Germinal center (tissue), 1 donor: ENCODE measurements at places on chromosomes 7 and 10.
A peak's percentile ranks its signal among the peaks of the same experiment; 100 is the strongest.

- no peak for DNase-seq
Observed at GRCh38 chr7:140581411-140581810, 59.2 kb downstream of the DENND2A start.

DNA sequence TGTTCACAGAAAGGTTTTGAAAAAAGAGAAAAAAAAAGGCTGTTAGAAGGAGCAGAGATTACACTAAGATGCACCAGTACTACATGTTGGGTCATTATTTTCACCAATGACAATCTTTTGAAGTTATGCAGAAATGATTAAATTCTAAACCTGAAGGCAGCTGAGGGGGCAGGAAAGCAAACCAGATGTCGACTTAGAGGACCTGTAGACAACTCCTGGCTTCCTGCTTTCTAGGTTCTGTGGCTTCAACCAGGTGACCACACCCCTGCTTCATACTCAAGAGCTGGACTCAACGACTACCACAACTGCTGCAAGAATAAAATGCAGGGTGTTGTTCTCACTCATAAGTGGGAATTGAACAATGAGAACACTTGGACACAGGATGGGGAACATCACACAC is 30.0 kb downstream of the MYOF start:
- DNase-seq, result no peak

- no peak for DNase-seq
Observed at GRCh38 chr7:135178364-135178763, 7.9 kb upstream of the CYREN start.

DNA sequence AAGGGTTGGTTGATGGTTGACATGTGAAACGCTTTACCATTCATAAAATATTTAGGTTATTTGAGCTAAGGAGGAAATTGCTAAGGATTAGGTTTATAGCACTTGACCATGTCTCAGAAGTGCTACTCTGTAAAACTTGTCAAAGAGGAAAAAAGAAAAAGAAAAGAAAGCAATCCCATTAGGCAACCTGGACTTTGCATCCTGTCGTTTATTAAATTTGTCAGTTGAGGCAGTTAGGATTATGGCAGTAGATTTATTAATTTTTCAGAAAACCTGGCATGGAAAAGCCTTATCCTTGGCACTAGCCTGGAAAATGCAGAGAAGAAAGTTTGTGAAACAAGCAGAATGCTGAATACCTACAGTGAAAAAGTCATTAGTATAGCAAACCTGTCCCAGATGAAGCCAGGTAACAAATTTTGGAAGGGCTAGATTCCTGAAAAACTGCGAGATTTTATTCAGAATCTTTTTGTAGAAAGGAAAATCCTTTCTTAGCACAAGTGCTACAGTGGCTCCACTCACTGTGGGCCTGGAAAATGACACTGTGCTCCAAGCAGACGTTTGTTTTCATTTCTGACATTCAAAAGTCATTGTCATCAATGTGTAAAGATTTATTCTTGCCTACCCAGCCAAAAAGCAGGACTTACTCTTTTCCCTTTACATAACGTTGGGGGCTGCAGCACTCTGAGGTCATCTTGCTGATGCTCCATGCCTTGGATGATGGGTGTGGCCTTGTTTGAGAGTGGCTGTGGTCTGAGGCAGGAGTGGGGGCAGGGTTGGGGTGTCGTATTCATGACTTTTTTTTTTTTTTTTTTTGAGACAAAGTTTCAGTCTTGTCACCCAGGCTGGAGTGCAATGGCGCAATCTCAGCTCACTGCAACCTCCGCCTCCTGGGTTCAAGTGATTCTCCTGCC is 664.9 kb downstream of the SUGCT start:
- no peak for DNase-seq

- DNase-seq, result no peak
Observed at GRCh38 chr7:118055647-118056046, 128.3 kb upstream of the LSM8 start.

DNA sequence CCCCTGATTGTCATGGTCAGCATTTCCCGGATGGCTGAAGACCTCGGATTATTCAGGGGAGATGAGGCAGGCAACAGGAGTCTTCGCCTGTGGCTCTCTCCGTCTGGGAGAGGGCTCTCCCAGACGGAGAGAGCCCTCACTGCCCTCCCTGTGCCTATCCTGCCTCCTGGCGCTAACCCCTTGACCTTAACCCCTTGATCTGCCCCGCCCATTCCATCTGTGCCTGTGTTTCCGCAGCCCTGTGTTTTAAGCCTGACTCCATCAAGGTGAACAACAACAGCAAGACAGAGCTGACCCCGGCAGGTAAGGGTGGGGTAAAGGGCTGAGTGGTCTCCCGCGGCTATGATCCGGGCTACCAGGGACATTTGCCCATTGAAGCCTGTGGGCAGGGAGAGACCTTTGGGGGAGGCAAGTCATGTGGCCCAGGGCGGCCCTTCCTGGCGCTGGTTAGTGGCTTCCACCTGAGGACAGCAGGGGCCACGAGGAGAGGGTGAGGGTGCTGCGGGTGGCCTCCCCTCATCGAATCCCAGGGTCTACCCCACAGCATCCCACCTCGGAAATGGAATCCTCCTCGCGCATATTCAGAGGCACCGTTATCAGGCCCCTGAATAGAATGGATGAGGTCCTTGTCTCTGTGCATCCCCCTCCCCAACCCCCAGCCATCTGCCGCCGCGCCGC is 4.2 kb upstream of the MUC12 start:
- no peak for DNase-seq

DNA sequence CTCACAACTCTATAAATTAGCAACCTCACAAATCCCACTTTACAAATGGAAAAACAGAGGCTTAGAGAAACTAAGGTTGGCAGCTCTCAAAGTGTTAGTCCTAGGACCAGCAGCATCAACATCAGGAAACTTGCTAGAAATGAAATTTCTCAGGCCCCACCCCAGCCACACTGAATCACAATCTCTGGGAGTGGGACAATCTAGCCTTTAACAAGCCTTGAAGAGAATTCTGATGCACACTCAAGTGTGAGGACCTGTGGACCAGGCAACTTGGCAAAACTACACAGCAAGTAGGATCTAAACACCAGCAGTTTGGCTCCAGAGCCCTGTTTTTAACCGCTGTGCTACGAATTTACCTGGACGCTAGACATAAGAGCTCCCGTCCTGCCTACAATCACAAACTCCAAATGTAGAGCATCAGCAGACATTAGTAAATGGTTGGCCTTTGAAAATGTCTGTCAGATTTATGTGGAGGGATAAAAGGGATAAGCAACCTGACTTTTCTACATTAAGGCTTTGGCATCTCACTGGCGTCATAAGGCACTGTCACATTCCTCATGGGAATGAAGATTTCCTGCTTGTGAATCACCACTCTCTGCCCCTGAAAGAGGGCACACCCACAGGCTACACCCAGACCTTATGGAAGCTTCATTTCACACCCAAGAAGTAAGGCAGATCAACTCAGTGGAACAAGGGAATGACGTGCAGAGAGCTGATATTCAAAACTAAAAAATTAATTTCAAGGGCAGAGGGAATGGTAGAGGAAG is 34.5 kb downstream of the PPP1R3C start:
- DNase-seq, result no peak

DNA sequence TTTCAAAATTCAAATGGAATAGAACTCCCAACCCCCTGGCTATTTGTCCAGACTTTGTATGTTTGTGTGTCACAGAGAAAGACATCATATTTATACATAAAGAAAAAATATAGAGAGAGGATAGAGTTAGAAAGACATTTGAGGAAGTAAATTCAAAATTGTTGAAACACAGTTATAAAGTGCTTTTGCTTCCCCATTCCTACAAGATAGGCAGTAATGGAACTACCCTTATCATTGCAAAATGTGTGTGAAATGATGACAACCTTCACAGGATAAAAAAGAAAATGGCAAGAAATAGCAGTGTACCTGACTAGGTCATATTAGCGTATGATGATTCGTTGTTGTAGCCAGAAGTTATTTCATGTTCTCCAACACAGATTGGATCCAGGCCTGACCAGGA is 63.1 kb downstream of the FZD1 start:
- DNase-seq, result no peak

GRCh38 chr10:130483691-130484467 is 347.7 kb downstream of the GLRX3 start:
- no peak for DNase-seq

DNA sequence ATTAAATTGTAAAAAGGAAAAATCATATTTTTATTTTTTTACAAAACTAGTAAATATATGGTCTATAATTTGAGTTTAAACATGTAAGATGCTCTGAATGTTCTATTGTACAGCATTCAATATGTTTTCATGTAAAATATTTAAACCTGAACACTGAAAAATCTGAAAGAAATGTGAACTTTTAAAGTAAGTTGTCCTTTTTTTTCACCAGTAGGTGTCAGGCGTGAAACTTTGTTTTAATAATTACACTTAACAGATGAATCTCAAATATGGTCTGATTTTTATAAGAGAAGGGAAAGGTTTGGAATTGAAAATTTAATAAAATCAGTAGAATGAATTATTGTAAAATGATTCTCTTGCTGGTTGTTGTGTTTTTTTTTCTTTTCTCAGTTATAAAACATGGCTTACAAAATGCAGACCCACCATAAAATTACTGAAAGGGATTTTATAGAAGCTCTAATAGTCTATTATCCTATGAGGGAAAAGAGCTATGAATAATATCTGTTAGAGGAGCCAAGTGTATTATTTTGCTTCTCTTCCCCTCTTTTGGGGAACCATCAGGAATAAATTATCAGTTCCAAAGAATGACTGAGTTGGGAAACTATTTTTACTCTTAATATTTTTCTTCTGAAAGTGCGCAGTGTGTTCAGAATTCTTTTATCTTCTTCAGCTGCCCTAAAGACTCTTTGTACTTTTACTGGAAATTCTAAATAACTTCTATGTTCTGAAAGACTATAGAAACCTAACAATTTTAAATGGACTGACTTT is 217.7 kb upstream of the FZD1 start:
- DNase-seq, result no peak

DNA sequence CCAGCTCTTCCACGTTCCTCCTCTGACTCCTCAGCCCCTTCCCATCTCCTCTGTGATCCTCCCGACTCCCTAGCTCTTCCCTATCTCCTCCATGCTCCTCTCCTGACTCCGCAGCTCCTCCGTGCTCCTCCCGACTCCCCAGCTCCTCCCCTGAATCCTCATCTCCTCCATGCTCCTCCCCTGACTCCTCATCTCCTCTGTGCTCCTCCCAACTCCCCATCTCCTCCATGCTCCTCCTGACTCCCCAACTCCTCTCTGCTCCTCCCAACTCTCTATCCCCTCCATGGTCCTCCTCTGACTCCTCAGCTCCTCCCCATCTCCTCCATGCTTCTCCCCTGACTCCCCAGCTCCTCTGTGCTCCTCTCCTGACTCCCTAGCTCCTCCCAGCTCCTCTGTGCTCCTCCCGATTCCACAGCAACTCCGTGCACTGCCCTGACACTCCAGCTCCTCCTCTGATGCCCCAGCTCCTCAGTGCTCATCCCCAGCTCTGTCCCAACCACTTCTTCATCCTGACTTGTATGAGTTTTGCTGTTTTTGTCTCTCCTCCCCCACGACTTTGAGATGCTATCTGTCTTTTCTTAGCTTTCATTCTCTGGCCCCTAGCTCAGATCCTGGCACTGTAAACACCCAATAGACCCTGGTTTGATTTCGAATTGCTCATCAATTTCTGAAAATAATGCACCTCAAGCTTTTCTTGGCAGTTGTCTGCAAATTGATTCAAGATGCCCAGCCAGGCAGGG is 38.3 kb downstream of the OAT start:
- DNase-seq, result no peak

GRCh38 chr7:34067005-34067778 is 161.9 kb downstream of the BMPER start:
- no peak for DNase-seq

GRCh38 chr10:6918305-6918704 is 338.2 kb upstream of the PRKCQ start:
- DNase-seq, result peak; percentile 44

- no peak for DNase-seq
Observed at GRCh38 chr7:2582006-2582735, 23.4 kb downstream of the IQCE start.

DNA sequence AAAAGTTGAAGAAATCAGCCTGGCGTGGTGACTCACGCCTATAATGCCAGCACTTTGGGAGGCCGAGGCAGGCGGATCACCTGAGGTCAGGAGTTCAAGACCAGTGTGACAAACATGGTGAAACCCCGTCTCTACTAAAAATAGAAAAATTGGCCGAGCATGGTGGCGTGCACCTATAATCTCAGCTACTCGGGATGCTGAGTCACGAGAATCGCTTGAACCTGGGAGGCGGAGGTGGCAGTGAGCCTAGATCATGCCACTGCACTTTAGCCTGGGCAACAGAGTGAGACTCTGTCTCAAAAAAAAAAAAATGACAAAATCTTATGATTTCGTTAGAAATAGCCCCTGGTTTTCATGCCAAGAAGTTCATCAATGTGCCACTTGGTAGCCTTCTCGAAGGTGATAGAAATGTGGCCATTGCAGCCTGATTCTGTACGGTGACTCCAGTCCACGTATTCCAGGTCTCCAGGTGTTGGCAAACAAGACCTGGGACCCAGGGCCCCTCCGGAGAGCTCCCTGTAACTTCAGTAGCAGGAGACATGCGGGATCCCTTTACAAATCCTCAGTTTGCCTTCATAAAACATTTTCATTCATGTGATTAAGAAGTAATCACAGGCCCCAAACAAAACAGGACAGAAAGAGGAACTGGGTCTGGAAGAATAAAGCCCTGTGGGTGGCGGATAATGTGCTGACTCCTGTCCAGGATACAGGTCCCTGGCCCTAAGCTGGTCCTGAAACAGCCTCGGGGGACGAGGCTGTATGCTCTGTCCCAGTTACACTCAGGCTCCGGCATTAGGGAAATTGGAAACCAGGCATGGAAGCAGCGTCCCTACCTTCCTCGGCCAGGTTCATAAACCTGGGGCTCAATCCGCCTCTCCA is 207.3 kb upstream of the SH2B2 start:
- DNase-seq, result no peak

GRCh38 chr10:36089790-36090440 is 447.8 kb upstream of the FZD8 start:
- no peak for DNase-seq

DNA sequence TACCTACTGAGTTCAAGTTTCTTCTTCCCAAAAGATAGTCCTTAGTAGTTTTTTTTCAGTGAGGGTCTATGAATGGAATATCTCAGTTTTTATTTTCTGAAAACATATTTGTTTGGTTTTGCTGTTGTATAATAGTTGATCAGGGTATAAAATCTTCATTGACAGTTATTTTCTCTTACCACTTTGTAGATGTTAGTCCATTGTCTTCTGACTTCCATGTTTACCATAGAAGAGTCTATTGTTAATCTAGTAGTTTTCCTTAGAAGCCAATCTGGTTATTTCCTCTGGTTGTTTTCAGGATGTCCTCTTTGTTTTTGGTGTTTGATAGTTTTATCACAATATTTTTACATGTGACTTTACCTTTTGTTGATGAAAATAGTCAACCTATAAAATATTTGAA is 5.5 kb upstream of the ZNF777 start:
- no peak for DNase-seq

GRCh38 chr10:42992156-42992956 is 84.5 kb upstream of the RET start:
- DNase-seq, result no peak

DNA sequence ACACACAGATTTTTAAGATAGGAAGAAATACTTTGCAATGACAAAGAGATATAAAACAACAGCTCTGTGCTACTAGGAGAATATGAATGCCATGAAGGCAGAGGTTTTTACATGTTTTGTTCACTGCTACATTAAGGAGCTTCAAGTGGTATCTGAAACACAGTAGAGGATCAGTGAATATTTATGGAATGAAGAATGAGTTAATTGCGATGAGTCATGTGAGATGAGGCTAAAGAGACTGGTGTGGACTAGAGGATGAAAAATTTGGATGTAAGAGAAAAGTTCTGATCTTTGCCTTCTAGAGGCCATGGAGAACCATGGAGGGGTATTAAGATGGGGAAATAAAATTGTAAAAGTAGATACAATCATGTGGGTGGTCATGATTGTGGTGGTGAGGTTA is 434.2 kb downstream of the PHTF2 start:
- DNase-seq, result no peak

GRCh38 chr7:158001621-158002320 is 585.9 kb downstream of the PTPRN2 start:
- DNase-seq, result no peak
